Stimulated activated CD8-positive, alpha-beta memory T cell treated with anti-CD3 and anti-CD28 coated beads, Interleukin-4, amount 100 ng/mL, for 1 hour (primary cell): ENCODE measurements at places on chromosomes 2 and 18.

DNA sequence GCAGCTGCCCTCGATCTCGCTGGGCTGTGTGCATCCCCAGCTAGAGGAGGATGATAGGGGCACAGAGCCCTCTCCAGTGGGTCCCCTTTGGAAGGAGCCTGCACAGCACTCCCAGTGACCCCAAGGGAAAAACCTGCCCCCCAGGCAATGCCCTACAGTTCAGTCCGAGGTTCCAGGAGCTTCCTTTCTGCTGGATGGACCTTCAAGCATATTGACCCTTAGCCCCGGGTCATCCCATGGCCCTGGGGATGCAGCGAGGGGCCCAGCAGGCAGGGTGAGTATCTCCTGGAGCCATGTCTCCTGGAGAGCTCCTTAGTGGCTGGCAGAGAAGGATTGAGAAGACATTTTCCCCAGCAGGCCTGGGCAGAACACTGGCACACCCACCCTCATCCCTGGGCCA is 45.4 kb upstream of the CTDP1 start:
- DNase-seq = no peak

- no peak for DNase-seq
These were observed 686.7 kb downstream of the NYAP2 start for GRCh38 chr2:226086190-226086589.

DNA sequence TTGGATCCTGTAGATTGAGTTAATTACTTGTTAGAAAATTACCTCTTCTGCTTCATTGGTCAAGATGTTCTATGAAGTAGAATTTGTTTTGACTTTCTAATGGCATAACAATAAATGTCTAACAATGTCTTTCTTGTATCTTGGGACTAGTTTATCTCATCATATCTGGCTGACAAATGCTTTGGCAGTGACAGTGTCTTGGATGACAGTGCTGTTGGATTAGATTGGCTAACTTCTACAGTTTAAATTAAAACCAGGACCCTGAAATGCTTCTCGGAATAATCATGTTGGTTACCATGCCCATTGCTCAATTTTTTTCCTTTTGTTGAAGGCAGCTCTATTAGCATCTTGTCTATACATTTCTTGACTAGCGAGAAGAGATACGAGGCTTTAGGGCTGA is 176.9 kb downstream of the PARD3B start:
- DNase-seq = no peak

DNA sequence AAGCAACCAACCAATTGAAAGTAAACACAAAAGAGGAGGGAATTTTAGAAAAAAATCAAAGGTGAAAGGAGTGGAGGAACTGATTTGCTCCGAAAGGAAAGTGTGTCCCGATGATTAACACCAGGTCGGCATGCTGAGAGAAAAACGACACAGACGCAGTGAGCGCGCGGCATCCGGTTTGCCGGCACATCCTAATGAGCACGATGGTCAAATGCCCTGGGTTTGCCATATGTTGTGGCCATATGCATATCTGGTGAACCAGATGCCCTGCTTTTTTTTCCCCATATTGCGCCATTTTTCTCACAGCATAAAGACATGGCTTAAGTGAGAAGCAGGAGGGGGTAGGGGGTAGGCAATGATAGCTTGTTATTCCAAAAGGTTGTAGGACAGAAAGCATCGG is 626.7 kb downstream of the BCL11A start:
- DNase-seq = no peak

DNA sequence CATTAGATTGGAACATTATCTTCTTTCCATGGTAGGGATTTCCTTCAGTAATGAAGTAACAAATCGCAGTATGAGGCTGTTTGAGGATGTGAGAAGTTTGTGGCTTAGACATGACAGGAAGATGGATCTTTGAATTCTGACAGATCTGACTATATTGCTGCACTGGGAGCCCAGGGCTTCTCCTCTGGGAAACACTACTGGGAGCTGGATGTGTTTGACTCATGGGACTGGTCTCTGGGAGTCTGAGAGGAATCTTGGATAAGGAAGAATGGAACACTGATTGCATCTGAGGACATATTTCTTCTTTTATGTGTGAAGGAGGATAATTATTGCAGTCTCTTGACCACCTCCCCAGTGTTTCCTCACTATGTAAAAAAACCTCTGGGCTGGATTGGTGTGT is 77.2 kb upstream of the ST6GAL2 start:
- DNase-seq = no peak

- DNase-seq = no peak
These were observed 132.2 kb downstream of the DOCK10 start for GRCh38 chr2:224909885-224910573.

GRCh38 chr2:148042219-148042618 is 21.3 kb downstream of the MBD5 start:
- no peak for DNase-seq

DNA sequence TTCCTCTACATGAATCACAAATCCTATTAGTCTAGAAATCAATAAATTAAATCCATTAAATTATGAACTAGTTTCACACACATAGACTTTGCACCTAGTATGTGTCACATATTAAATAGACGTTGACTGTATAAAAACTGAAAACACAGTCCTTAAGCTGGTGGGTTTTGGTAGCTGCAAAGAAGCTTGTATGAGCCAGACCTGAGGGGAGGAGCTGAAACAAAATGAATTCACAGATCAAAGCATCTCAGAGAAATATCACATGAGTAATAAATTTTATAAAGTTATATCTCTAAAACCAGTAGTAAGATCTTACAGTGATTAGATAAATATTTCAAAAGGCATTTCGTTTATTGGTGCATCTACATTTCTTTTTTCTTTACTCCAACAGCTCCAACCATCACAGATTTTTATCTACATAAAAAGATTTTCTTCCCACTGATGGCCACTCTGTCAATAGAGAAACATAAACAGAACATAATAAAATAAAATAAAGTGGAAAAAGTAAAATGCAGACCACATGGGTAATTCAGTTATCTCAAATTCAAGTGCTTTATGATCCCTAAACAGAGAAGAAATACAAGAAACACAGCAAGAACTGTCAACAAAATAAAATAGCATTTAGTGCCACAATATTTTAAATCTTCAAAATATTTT is 420.0 kb upstream of the CYRIA start:
- DNase-seq = no peak
